Liver (tissue), 10 donors: ENCODE measurements at places on chromosomes 1 and 21. TPM values are rescaled to one million over a fixed set of nuclear protein-coding genes. Genes with fewer than 3 reads are reported as not detected.

GRCh38 chr1:200741551-200742207 lies 3.0 kb downstream of the CAMSAP2 start:
- no peak overlapping the region for H3K4me3 ChIP-seq
- H3K36me3 ChIP-seq, result no peaks in the 10 kb centered on the region
- no peak for DNase-seq
- H3K27ac ChIP-seq, result no peak overlapping the region
- peaks cover 14% of the 10 kb centered on the region for H3K4me1 ChIP-seq
- H3K27me3 ChIP-seq, result no peaks in the 10 kb centered on the region

- no peaks in the 10 kb centered on the region for H3K4me1 ChIP-seq
- H3K36me3 ChIP-seq, result no peaks in the 10 kb centered on the region
- no peak for DNase-seq
Measured at GRCh38 chr1:230632273-230632873, 9.9 kb upstream of the COG2 start.

DNA sequence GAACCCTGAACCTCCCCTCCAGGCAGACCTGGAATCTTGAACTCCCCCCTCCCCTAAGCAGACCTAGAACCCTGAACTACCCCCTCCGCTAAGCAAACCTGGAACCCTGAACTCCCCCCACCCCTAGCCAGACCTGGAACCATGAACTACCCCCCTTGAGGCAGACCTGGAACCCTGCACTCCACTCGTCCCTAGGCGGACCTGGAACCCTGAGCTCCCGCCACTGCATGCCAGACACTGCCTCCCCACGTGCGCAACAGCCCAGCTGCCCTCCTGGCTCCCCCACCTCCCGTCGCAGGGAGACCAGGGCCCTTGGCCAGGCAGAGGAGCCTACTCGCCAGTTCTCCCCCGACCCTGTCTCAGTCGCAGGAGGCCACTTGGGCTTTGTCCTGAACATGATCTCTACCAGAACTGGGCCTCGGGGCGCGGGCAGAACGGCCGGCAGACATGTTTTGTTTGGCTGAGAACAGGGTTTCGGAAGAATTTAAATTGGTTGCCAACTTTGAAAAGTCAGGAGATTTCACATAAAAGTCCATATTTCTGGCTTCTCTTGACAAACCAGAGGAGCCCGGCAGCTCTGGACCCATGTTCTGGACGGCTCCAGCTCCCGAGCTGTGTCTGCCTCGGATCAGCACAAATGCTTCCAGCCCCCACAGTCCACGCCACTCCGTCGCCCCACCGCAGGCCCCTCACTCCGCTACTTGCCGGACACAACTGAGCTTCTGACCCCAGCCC lies 9.2 kb upstream of the PLEKHG5 start:
- no peak overlapping the region for H3K4me3 ChIP-seq
- DNase-seq, result no peak
- no peak overlapping the region for H3K27ac ChIP-seq
- peaks cover 2% of the 10 kb centered on the region for H3K4me1 ChIP-seq
- H3K27me3 ChIP-seq, result no peaks in the 10 kb centered on the region

Gene ACKR1
- 17.2 TPM for total RNA-seq

GRCh38 chr1:13892671-13893325 lies 192.8 kb downstream of the PRDM2 start:
- H3K27me3 ChIP-seq, result no peaks in the 10 kb centered on the region
- H3K27ac ChIP-seq, result no peak overlapping the region
- H3K36me3 ChIP-seq, result no peaks in the 10 kb centered on the region

GRCh38 chr1:219489636-219490035 lies 123.3 kb downstream of the ZC3H11B start:
- no peak overlapping the region for H3K4me3 ChIP-seq
- DNase-seq, result no peak
- no peaks in the 10 kb centered on the region for H3K4me1 ChIP-seq

DNA sequence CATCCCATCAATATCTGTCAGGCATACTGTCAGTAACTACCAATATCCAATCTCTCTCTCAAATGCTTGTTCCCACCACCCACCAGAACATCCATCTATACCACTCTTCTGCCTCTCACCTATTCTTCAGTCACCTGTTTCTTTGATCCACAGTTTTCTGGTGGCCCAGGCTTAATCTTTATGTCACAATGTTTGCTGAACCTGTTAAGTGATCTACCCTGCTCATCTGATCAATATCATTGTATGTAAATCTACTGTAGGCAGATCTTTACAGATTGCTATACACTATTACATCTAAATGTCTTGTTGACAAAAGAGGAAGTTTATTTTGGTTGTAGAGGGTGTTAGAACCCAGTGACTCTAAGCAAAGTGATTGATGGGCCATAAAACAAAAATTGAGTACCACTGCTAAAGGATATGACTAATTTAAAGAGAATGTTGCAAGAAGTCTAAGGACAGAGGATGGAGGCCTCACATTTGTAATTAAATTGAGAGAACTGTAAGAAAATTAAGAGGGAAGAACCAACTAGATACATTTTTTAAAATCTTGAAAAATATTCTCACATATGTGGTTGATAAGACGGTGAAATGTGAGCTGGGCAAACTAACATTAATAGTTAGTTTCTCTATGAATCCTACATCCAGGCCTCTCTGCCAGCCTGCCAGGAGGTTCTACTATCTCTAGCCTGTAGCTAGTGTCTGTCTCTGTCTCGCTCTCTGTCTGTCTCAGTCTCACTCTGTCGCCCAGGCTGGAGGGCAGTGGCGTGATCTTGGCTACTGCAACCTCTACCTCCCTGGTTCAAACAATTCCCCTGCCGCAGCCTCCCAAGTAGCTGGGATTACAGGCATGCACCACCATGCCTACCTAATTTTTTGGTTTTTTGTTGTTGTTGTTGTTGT lies 34.1 kb downstream of the EGLN1 start:
- no peak overlapping the region for H3K4me3 ChIP-seq
- peaks cover 31% of the 10 kb centered on the region for H3K4me1 ChIP-seq
- H3K36me3 ChIP-seq, result no peaks in the 10 kb centered on the region
- no peaks in the 10 kb centered on the region for H3K27me3 ChIP-seq
- no peak for DNase-seq

DNA sequence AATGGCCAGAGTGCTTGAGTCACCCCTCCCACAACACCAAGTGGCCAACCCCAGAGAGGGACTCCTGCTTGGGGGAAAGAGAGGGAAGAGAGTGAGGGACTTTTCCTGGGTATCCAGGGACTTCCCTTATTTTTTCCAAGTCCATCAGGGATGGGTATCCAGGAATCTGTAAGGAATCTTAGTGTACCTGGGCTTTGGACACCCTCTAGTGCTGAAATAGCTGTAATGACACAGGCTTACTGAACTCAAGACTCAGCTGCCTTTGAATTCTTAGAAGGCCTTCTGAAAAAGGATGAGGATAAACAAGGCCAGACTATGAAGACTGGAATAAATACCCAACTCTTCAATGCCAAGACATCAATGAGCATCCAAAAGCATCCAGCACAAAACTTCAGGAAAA lies 12.0 kb downstream of the TSHB start:
- H3K4me1 ChIP-seq, result no peaks in the 10 kb centered on the region
- H3K27ac ChIP-seq, result no peak overlapping the region
- H3K36me3 ChIP-seq, result no peaks in the 10 kb centered on the region
- no peak overlapping the region for H3K4me3 ChIP-seq

DNA sequence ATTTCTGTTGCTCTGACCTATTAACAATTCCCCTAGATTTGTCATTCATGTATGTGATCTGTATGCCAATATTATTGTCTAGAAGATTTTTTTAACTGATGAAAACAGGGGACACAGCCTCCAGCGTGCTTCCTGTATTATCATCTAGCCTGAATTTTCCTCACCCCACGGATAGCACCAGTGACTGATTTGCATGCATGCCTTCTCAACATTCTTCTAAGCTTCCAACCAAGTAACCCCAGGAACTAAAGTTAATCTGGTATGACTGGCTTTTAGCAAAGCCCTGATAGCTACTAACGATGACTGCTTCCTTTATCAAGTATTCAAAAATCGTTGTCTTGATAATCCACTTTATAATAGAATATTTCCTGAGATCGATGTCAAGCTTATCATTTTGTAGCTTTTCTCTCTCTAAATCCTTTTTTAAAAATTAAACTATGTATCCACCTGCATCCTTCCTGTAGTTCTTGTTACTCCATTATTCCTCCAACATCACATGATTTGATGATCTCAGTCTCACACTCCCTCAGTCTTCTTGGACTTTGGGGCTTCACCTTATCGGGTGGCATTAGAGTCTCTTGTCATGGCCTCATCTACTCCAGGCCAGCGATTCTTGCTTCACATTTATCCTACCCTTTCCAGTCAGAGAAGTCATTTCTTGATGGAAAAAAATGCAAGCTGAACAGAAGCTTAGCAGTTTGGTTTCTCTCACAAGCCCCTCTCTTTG lies 19.0 kb downstream of the BCAR3 start:
- no peaks in the 10 kb centered on the region for H3K27me3 ChIP-seq
- H3K27ac ChIP-seq, result no peak overlapping the region
- H3K36me3 ChIP-seq, result no peaks in the 10 kb centered on the region
- no peak for DNase-seq
- no peak overlapping the region for H3K4me3 ChIP-seq
- H3K4me1 ChIP-seq, result peaks cover 7% of the 10 kb centered on the region

- H3K4me1 ChIP-seq, result no peaks in the 10 kb centered on the region
- no peak overlapping the region for H3K4me3 ChIP-seq
- H3K27me3 ChIP-seq, result no peaks in the 10 kb centered on the region
- no peak for DNase-seq
- H3K27ac ChIP-seq, result no peak overlapping the region
Measured at GRCh38 chr1:93569489-93569888, 112.1 kb downstream of the BCAR3 start.

DNA sequence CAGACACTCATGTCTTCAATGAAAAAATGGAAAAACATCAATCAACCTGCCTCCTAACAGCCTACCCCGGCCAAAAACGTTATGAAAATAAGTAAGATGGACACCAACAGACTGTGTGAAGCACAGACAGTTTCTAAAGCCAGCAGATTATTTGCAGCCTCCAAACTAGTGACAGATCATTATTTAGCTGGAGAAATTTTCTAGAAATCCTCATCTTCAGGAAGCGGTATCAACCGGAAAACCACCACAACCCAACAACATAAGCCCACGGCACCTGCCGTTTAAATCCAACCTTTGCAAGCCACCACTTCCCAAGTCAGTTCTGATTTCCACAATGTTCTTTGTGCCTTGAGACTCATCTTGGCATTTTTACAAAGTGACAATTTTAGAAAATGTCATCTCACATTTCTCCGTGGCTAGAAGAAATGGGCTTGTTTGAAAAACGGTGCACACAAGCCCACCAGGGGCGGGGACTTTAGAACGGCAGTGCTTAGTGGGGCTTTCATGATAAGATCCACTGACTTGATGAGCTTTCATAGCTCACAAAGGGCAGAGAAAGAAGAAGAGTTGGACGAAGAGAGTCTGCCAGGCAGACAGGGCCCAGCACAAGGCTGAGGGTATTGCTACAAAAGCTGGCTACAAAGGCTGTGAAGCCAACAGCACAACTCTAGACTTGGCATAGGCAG lies 34.5 kb downstream of the LRRC38 start:
- no peak overlapping the region for H3K4me3 ChIP-seq
- no peaks in the 10 kb centered on the region for H3K4me1 ChIP-seq
- H3K27me3 ChIP-seq, result no peaks in the 10 kb centered on the region
- no peak for DNase-seq
- H3K36me3 ChIP-seq, result no peaks in the 10 kb centered on the region
- H3K27ac ChIP-seq, result no peak overlapping the region
